ENCODE measurements at places on chromosomes 4 and X. TPM values are rescaled to one million over a fixed set of nuclear protein-coding genes. Genes with fewer than 3 reads are reported as not detected.

GRCh38 chrX:77640702-77641101, 145.3 kb downstream of the ATRX start:
- DNase-seq, result no peak

DNA sequence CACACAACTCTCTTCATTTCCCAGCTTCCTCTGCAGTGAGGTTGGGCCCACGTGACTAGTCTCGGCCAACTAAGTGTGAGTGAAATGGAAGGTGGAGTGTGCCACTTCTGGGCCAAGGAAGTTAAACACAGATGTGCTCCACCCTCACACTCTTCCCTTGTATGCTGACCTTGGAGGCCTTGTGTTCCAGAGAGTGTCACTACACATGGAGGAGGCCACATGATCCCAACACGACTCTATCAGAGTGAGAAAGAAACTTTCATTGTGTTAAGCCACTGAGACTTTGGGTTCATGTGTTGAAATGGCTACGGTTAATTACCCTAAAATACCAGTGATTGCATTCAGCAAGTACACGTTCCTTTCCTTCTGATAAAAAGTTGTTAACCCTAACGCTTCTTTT, 55.1 kb downstream of the TBC1D9 start:
- no peak for DNase-seq

- DNase-seq, result no peak
Measured at GRCh38 chrX:23503835-23504539, 163.3 kb upstream of the PRDX4 start.

DNA sequence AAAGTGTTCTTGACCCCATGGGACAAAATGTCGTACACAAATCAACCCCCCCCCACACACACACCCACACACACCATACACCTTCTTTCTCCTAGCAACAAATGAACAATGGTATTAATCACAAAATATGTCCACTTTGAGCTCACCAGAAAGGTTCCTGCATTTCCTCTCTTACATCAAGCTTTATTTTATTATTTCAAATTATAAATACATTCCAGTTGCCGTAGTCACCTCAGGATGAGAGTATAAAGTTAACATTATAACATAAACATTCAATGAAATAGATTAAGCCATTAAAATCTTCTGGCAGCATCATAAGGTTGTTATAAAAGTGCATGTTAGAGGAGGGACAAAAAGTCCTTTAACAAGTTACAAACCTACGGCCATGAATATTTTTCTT, 7.3 kb downstream of the XK start:
- DNase-seq, result no peak

GRCh38 chr4:120088507-120088906, 21.9 kb upstream of the MAD2L1 start:
- no peak for DNase-seq

DNA sequence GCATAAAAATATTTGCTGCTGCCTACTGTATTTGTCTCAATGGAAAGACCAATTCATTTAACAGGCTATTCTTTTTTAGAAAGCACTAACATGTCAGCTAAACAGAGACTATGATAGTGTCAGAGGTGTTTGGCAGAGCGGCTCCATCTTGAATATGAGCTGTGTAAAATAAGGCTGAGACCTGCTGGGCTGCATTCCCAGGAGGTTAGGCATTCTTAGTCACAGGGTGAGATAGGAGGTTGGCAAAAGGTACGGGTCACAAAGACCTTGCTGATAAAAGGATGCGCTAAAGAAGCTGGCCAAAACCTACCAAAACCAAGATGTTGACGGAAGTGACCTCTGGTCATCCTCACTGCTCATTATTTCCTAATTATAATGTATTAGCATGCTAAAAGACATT, 41.8 kb downstream of the NPY5R start:
- DNase-seq, result no peak

DNA sequence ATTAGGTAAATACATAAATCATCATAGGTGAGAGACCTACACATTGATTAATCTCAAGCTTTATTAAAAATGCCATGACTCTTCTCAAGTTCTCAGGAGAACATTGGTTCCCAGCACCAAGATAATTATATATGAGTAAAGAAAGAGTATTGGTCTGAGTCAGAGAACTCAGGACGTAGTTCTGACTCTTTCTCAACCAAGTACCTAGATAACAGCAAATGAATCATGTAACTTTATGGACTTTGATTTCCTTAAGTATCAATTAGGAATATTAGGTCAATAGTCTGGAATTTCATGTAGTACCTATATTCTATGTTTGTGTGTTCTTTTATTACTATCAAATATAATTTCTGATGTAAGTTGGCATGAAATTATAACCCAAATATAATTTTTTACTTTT, 409.9 kb downstream of the GABRG1 start:
- DNase-seq, result no peak

DNA sequence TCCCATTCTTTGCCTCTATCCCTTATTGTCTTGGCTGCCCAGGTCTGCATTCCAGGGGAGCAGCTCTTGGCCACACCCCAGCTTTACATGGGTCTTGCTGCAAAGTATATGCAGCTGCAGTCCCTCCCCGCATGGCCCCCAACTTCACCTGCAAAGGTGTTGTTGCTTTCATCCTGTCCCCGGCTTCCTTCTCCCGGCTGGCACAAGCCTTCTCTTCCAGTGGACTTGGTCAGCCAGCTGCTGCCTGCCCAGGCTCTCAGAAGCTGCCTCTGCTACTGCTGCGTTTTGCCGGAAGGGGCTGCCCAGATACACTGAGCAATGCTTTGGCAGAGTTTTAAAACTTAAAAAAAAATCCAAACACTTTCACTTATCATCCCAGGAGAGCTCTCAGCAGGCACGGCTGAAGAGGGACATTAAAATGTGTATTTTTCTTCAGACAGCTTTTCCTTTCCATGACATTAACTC, 121.2 kb upstream of the PDLIM3 start:
- no peak for DNase-seq

- DNase-seq, result no peak
Measured at GRCh38 chr4:5662555-5662954, 45.8 kb downstream of the EVC2 start.

DNA sequence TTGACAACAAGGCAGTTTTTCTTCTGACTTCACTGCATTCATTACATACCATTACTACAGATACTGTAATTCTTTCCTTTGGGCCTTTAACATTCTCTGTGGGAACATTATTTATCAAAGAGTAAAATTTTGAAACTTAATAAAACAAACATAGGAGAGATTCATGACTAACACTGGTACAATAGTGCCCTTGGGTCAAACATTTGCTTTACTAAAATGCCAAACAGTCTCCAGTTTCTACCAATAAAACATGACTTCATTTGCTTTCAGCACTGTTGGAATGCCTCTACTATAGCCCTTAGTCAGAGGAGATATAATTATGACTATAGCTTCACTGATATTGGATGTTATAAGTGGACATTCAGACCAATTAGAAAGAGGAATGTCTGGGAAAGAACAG, 481.5 kb downstream of the PACRGL start:
- DNase-seq, result no peak

GRCh38 chr4:152771741-152772533, 7.6 kb downstream of the TIGD4 start:
- DNase-seq, result no peak

GRCh38 chrX:106566362-106566761, 45.4 kb upstream of the RADX start:
- no peak for DNase-seq

DNA sequence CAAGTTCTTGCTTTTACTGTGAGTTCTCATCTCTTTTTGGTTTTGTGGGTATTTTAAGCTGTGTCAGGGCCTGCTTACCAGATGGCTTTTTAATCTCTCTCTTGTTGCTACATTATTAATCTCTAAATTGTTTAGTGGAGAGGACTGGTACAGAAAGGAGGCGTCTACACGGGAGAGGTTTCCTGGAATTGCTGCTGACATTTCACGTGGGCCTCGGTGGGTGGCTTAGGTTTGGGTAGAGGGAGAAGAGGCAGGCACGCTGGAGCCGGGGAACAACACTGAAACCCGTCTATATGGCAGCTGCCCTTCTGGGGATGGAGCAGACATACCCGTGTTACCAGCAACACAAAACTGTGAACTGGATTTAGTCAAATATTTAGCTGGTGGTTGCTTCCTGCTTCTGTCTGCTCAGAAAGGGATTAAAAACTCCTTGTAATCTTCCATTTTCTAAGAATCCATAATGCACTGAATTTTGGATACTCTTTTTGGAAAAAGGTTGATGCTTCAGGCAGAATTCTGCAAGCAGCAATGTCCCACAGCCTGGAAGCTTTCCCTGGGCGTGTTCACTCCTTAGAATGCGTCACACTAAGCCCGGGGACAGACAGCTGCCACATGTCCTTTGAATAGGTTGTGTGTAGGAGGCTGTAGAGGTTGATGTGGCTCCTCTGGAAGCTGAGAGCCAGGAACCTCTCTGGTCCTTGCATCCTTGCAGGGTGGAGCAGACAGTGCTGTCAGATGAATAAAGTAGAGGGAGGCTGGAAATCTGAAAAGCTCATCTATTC, 199.8 kb upstream of the GATB start:
- no peak for DNase-seq

GRCh38 chrX:19958552-19959486, 32.0 kb downstream of the BCLAF3 start:
- no peak for DNase-seq

- DNase-seq, result no peak
Measured at GRCh38 chr4:90648791-90649190, 521.6 kb downstream of the CCSER1 start.

- DNase-seq, result no peak
Measured at GRCh38 chr4:145939441-145939750, 773 bp upstream of the ZNF827 start.

GRCh38 chrX:46165411-46165810, 379.8 kb downstream of the ZNF674 start:
- DNase-seq, result no peak

- no peak for DNase-seq
Measured at GRCh38 chr4:102586644-102587021, 85.5 kb downstream of the NFKB1 start.

DNA sequence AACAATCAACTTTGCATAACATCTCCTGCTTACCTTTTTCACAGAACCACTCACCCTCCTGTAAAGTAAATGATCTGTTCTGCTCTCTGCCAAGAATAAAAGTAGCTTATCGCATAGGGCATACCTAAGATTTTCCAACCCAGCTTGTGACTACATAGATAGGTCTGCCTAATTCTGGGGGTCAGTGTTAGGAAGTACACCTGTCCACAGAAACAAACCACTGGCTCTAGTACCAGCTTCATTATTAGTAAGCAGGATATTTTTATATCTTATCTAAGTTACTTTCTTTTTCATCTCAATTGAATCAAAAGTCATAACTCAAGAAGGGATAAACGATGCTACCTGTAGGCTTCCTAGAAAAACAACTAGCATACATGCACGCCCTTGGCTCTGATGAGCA, 23.8 kb downstream of the CXCL1 start:
- DNase-seq, result no peak

DNA sequence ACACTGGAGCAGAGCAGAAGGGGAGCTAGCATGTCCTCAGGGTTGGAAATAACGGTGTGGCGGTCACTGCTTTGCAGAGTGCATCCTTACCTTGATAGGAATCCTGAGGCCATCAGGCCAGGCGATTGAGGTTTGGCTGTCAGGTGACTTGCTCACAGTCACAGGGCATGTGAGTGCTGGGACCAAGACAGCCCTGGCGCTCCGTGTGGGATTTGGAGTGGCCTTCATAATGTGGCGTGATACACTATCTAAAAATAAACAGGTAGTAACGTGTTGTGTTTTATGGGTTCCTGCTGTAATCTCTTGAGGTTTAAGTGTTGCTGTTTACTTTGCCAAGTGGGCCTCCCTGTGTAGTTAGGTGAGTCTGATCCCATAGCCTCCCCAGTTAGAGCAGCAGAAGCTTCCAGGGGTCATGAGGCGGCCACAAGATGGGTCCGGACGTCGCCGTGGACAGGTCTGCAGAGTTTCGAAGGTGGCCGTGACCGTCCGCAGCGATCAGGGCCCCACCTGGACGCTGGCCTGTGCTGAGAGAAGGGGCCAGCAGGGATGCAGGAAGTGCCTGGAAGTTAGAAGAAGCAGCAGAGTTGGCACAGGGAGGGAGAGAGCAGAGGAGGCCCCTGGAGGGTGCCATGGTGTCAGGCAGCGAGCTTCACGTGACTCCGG, 27.7 kb downstream of the RGS12 start:
- no peak for DNase-seq

DNA sequence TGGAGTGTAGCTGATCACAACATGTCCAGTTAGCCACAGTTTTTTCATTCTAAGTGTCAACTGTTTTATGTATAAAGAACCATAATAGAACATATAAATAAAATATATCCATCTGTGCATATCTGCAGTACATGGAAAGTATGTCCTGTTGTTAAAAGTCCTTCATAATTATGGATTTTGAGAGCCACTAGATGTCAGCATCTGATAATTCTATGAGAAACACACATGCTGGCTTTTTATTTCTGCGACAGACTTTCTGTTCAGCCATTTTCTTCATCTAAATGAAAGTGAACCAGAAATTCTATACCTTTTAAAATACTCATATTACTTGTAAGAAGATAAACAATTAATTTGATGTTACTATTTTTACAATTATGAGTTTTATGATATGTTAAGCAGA, 251.5 kb downstream of the GPM6A start:
- DNase-seq, result peak; percentile 8

Gene F11
- polyA plus RNA-seq, result 4.7 TPM

Gene KDR
- polyA plus RNA-seq, result 48.6 TPM

Gene NPY2R
- polyA plus RNA-seq, result 0.05 TPM

Gene SLC7A11
- 2.1 TPM for polyA plus RNA-seq

Gene DDIT4L
- 2.1 TPM for polyA plus RNA-seq

Gene CTAG2
- not detected for polyA plus RNA-seq

Gene TBX22
- polyA plus RNA-seq, result 16.5 TPM

Gene CXCL3
- 0.13 TPM for polyA plus RNA-seq

Gene MAMLD1
- polyA plus RNA-seq, result 7.1 TPM

Gene AMBN
- 1.5 TPM for polyA plus RNA-seq

Gene TBC1D8B
- 7.0 TPM for polyA plus RNA-seq

All from left renal pelvis (tissue), 4 donors.